ENCODE measurements at places on chromosomes 7 and 10.
A peak's percentile ranks its signal among the peaks of the same experiment; 100 is the strongest.

- peak; percentile 20 for DNase-seq
Observed at GRCh38 chr7:106604303-106604924, 56.5 kb downstream of the CCDC71L start.

GRCh38 chr7:85749696-85750453 lies 563.0 kb upstream of the SEMA3D start:
- DNase-seq: no peak

GRCh38 chr10:33260403-33261149 lies 73.9 kb downstream of the NRP1 start:
- no peak for DNase-seq

- DNase-seq: no peak
Observed at GRCh38 chr7:55550010-55550663, 22.2 kb downstream of the VOPP1 start.

- DNase-seq: no peak
Observed at GRCh38 chr7:118151671-118152070, 32.3 kb upstream of the LSM8 start.

GRCh38 chr7:148584154-148584827 lies 6.3 kb upstream of the C7orf33 start:
- no peak for DNase-seq

DNA sequence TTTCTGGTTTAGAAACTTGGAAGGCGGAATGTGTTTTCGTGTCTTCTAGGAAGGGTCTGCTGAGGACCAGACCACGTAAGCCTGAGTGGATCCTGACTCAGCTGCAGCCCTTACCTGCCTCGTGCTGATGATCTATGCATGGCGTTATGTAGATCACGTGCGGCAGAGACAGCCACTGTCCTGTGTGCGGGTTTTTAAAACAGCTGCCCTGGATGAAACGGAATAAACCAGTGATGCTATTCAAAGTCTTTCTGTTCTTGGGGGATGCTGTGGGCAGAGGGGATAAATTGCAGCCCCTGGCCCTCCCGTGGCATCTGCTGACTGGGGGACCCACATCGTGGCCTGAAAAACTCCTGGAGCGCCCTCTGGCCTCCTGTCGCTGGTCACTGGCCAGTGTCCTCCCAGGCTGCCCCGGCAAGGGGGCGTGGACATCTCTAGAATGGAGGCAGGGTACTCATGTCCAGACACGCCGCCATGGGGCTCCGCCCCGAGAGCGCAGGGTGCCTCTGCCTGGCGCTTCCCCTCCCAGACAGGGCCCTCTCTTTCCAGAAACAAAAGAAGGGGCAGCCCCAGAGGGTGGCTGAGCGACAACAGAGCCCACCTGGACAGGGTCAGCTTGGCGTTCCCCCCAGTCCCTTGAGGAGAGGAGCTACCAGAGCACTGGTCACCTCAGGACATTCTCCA lies 13.2 kb downstream of the ALKBH4 start:
- no peak for DNase-seq

GRCh38 chr10:34223658-34224057 lies 591.4 kb downstream of the PARD3 start:
- no peak for DNase-seq

- no peak for DNase-seq
Observed at GRCh38 chr10:24872049-24872789, 80.2 kb downstream of the PRTFDC1 start.

DNA sequence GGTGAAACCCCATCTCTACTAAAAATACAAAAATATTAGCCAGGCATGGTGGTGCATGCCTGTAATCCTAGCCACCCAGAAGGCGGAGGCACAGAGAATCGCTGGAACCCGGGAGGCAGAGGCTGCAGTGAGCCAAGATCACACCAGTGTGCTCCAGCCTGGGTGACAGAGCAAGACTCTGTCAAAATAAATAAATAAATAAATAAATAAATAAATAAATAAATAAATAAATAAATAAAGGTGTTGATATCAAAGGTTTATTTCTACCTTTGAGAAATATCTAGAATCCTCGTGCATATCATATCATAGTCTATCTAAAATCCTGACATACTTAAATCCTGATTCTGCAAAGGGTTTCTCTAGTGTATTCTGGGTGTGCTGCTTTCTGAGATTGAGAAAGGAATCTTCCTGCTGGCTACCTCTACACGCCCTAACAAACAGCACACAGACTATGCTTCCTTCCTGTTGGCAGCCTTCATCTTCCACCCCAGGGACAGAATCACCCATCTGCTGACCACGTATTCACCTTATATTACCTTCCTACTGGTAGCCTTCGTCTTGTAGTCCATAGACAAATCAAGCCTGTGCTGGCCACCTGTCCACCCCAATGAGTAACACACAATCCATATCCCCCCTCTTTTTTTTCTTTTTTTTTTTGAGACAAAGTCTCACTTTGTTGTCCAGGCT lies 8.7 kb downstream of the ABLIM1 start:
- no peak for DNase-seq

GRCh38 chr7:112938863-112939573 lies 147.6 kb downstream of the GPR85 start:
- DNase-seq: no peak

DNA sequence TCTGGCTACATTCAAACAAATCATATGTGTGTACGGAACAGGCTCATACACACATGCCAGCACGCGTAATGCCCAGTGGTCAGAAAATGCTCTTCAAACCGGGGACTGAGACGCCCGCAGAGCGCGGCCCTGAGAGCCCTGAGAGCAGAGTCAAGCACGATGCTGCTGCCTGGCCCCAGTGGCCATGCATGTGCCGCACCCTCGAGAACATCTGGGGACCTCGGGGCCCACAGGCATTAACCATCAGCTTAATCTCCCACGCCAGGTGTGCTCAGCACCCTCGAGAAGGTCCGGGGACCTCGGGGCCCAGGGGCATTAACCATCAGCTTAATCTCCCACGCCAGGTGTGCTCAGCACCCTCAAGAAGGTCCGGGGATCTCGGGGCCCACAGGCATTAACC lies 163.1 kb downstream of the PTPRN2 start:
- no peak for DNase-seq

GRCh38 chr7:4784799-4785198 lies 9.4 kb downstream of the AP5Z1 start:
- DNase-seq: no peak

- DNase-seq: no peak
Observed at GRCh38 chr7:17682586-17682985, 257.7 kb downstream of the SNX13 start.

GRCh38 chr10:87761153-87761552 lies 56.9 kb downstream of the ATAD1 start:
- DNase-seq: no peak

- no peak for DNase-seq
Observed at GRCh38 chr10:55410415-55410885, 609.4 kb upstream of the PCDH15 start.

GRCh38 chr10:36425131-36425797 lies 700.1 kb upstream of the ANKRD30A start:
- no peak for DNase-seq

- DNase-seq: no peak
Observed at GRCh38 chr10:4051011-4051640, 266.1 kb upstream of the KLF6 start.

DNA sequence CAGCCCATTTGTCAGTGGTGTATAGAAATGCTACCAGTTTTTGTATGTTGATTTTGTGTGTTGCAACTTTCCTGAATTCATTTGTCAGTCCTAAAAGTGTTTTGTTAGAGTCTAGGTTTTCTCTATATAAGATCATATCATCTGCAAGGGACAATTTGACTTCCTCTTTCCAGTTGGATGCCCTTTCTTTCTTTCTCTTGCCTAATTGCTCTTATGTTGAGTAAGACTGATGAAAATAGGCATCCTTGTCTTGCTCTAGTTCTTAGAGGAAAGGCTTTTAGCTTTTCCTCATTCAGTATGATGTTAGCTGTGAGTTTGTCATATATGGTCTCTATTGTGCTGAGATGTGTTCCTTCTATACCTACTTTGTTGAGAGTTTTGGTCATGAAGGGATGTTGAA lies 161.7 kb upstream of the TPK1 start:
- no peak for DNase-seq

DNA sequence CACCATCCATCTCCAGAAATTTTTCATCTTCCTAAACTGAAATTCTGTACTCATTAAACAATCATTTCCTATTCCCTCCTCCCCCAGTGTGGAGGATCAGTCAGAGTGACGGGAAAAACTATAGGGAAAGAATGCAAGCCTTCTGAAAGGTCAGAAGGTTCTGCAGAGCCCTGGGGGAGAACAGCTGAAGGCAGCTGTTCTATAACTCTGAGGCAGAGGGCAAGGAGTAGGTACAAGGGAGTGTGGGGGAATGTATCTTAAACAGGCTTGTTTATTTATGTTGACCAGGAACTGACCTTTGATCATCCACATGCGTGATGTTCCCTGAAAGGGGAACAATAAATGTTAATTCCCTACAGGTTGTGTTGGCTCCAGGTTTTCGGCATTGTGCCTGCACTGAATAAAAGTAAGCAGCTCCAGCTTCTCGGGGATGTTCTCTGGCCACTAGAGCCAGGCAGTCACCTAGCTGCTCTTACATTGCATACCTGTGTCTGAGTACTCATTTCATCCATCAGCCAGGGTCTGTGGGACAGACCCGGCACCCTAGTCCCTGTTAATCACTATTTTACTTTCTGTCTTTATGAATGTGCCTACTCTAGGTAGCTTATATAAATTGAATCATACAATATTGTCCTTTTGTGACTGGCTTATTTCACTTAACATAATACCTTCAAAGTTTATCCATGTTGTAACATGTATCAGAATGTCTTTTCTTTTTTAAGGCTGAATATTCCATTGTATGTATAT lies 5.8 kb downstream of the IFIT1 start:
- DNase-seq: no peak

- DNase-seq: no peak
Observed at GRCh38 chr7:150904011-150904909, 51.9 kb downstream of the AOC1 start.

DNA sequence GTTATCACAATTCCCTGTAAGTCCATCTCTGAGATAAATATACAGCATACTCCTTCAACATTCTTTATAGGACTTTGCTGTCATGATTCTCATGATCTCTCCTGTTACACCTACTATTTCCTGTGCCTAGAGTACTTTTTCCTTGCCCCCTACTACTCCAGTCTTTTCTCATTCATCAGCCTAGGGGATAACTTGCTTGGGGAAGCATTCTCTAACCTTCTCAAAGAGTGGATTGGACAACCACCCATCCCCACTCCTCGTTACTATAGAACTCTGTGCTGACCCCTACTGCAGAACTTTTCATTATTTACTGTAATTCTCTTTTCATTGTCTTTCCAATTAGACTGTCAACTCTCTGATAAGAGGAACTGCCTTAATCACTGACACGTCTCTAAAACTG lies 57.4 kb upstream of the TFEC start:
- no peak for DNase-seq

GRCh38 chr10:101933976-101934375 lies 90.4 kb upstream of the KCNIP2 start:
- DNase-seq: no peak

- no peak for DNase-seq
Observed at GRCh38 chr7:37068902-37069301, 344.6 kb upstream of the AOAH start.

DNA sequence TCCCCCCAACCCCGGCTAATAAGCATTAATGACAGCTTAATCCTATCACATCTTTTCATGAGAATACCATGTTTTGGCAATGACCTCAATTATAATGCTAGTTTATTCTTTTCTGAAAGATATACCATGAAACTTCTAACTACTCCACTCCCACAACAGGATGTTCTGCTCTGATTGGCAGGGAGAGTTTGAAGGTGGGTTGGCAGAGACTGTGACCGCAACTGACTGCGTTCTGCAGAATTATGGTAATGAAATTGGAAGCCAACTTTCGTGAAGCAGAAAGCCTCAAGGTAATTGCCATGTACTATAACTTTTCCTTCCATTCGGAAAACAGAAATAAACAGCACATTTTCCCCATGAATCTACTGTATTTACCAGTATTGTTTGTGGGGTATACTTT lies 288.2 kb upstream of the SEMA3D start:
- DNase-seq: no peak

DNA sequence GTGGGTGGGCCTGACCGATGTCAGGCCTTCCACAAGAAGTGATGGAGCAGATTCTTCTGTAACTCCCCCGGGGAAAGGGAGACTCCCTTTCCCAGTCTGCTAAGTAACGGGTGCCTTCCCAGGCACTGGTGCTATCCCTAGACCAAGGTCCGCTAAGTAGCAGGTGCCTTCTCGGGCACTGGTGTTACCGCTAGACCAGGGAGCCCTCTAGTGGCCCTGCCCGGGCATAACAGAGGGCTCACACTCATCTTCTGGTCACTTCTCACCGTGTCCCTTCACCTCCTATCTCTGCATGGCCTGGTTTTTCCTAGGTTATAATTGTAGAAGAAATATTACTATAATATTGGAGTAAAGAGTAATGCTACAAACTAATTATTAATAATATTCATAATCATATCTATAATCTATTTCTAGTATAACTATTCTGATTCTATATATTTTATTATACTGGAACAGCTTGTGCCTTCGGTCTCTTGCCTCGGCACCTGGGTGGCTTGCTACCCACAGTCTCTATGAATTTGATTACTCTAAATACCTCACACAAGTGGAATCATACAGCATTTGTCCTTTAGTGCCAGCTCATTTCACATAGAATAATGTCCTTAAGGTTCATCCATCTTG lies 1378.7 kb downstream of the XPNPEP1 start:
- DNase-seq: peak; percentile 6

GRCh38 chr7:28595076-28595475 lies 182.8 kb downstream of the CREB5 start:
- DNase-seq: no peak
